ENCODE measurements at places on chromosomes 16 and 17.

GRCh38 chr17:32927201-32927723, 691 bp upstream of the TMEM98 start:
- no peak for DNase-seq

GRCh38 chr17:82270651-82271050, 2.8 kb downstream of the CSNK1D start:
- DNase-seq, result no peak

DNA sequence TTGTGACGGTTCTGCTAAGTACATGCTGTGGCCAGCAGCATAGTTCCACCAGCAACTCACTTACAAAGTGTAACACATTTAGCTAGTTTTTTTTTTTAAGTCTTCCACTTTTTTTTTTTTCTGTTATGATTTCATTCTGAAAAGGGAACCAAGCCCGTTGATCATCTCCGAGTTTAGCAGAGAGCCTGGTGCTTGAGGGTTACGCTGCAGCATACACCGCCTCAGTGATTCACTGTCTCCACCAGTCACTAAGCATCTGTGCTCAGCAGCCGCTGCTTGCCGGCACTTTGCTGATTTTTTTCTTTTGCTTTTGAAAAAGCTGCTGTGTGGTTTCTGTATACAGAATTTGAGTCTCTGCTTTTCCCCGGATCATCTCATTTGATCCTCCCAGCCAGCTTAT, 194.5 kb upstream of the CDH13 start:
- DNase-seq, result no peak

DNA sequence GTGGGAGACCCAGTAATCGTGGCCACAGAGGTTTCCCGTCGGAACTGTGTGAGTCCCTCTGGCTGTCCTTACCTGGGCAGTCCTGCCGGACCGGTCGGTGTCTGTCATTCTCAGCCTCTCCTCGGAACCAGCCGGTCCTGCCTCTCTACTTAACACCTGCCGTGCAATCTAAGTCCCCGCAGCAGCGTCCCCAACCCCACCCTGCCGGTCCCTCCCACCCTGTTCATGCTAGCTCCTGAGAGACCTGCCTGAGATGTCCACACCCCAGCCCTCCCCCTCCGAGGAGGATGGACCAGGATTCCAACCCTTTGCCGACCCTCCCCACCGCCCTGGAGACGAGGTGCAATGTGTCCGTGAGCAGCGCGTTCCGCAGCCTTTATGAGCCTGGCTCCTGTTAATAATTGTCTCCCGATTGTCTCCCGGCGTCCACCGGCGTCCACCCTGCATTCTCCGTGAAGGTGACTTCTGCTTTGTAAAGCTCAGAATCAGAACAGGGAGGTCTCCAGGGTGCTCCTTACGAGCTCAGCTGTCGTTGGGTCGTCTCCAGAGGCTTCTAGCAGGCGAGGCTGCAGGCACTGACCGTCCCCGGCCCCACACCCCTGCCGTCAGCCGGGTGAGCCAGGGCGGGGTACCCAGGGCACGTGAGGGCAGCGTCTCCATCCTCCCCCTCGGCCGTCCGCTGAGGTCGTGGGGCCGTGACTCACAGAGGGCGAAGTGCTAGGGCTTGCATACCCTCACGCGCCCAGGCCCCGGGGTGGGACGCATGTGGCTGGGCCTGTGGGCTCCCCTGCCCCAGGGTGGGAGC, 10.1 kb downstream of the METRNL start:
- DNase-seq, result no peak

- DNase-seq, result peak; percentile 64
These were observed 30.1 kb downstream of the GNGT2 start for GRCh38 chr17:49180303-49180702.

All from GM20000 (cell line).